ENCODE measurements at places on chromosomes 1 and 21.

GRCh38 chr1:177858332-177858821 lies 111.5 kb downstream of the SEC16B start:
- DNase-seq, result no peak

- DNase-seq, result no peak
Measured at GRCh38 chr1:160813215-160813614, 17.2 kb downstream of the LY9 start.

DNA sequence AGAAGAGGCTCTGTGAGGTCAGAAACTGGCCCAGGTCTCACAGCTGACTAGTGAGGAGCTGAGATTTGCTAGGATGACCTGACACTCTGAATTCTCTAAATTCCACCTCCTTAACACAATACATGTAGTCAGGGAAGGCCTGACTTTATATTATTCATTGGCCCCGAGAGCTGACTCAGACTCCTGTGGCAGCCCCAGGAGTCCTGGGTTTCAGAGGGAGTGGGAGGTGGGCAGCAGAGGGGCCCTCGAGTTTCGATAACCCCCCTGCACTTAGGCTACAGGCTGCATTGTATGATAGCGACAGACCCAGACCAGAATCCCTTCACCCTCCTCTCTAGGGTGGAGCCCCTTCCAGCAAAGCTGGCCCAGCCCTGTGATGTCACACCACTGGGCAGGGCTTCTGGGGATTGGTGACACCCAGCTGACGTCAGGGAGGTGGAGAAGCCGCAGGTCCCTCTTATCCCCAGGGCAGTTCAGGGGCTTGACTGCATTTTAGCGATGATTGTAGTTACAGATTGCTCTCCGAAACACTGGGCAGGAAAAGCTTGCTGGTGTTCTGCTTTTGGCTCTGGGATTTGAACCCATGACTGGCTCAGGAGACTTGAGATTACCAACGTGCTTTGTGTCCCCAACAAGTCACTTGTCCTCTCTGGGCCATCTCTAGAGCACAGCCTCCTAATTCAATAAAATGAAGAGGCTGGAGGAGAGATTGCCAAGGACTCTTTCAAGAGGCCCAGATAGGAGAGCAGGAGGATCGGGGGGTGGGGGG lies 17.0 kb upstream of the GPR37L1 start:
- no peak for DNase-seq

- peak; percentile 9 for DNase-seq
Measured at GRCh38 chr1:101025283-101025656, 314 bp downstream of the DPH5 start.
